ENCODE measurements at places on chromosomes 2 and 18.

DNA sequence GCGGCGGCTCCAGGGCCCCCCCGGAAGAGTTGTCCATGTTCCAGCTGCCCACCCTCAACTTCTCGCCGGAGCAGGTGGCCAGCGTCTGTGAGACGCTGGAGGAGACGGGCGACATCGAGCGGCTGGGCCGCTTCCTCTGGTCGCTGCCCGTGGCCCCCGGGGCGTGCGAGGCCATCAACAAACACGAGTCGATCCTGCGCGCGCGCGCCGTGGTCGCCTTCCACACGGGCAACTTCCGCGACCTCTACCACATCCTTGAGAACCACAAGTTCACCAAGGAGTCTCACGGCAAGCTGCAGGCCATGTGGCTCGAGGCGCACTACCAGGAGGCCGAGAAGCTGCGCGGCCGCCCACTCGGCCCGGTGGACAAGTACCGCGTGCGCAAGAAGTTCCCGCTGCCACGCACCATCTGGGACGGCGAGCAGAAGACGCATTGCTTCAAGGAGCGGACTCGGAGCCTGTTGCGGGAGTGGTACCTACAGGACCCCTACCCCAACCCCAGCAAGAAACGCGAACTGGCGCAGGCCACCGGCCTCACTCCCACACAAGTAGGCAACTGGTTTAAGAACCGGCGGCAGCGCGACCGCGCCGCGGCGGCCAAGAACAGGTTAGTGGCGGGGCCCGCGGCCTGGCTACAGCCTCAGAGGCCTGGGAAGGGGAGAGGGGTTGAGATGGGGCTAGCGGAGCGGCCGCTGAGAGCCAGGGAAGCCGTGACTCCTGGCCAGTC lies 965 bp downstream of the SIX3 start:
- DNase-seq = no peak

GRCh38 chr2:1936427-1936980 lies 192.2 kb upstream of the PXDN start:
- DNase-seq = no peak

DNA sequence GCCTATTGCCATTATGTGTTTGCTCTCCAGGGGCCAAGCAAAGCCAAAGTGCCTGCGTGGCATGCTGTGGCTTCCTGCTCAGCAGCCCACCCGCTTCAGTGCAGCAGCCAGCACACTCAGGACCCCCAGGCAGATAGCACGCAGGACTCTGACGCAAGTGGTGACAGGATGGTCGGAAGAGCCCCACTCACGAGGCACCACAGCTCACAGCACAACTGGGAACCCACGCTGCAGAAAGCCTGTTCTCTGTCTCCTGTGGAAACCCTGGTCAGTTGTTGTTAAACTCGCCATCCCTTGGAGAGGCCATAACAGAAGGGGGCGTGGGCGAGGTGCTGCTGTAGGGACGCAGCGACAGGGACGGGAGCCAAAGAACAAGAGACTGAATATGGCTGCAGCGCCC lies 76.4 kb downstream of the HDAC4 start:
- DNase-seq = no peak

GRCh38 chr2:74436848-74437695 lies 4.7 kb downstream of the RTKN start:
- no peak for DNase-seq

Data from MM.1S (cell line).